ENCODE measurements at places on chromosomes 2 and 18.

DNA sequence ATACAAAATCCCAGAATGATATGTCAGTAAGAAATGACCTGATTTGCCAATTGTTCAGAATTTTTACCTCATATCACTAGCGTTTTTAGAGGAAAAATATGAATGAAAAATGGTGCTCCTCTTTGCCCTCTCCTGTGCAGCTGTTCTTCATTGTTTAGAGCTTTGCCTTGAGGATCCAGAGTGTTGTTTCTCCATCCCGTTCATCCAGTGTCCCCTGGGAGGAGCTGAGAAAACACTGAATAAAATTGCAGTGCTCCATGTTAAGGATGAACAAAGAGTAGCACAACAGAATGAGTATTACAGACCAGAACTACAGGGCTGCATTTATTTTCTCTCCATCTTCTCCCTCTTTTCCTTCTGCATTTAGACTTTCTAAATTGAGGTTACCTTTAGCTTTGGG, 133.1 kb downstream of the ADCYAP1 start:
- no peak for DNase-seq

DNA sequence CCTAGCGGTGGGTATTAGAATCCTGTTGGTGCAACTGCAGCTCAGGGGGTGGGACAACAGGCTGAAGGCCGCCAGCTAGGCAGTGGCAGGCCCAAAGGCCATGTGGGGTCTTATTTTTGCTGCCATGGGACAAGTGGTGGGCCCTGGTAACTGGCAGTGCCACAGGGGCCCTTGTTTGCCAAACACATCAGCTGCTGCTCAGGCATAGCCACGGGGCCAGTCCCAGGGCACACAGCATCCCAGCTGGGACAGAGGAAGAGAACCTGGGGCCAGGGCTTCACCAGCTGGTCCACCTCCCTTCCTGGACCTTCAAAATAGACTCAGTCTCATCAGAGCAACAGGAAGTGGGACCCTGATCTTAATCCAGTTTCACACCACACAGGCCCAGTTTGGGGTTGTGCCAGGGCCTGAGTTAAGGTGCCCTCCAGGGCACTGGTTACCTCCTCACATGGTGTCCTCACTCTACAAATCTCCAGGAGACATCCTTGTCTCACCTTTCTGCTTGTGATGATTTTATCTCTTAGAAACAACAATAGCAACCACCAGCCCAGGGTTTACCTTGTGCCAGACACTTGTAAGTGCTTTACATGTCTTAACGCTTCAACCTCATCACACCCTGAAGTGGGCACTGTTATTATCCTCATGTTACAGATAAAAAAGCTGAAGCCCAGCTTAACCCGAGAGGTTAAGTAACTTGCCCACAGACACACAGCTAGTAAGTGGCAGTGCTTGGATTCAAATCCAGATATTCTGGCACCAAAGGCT, 98.5 kb downstream of the GYPC start:
- DNase-seq, result no peak

GRCh38 chr2:107712857-107713256, 113.8 kb upstream of the RGPD4 start:
- DNase-seq, result no peak

- DNase-seq, result peak; percentile 69
These were observed 37.0 kb downstream of the FIGN start for GRCh38 chr2:163698857-163699256.

All from astrocyte of the hippocampus (primary cell).